Memory B cell (primary cell): ENCODE measurements at places on chromosomes 2 and 18.

DNA sequence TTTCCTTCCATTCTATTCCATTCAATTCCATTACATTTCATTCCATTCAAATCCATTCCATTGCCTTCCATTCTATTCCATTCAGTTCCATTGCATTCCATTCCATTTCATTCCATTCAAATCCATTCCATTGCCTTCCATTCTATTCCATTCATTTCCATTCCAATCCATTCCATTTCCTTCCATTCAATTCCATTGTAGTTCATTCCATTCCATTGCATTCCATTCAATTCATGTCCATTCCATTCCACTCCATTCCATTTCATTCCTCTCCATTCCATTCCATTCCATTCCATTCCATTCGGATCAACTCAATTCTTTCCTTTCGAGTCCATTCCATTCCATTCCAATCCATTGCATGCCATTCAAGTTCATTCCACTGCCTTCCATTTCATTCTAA is 1128.3 kb downstream of the RPIA start:
- no peak for DNase-seq

DNA sequence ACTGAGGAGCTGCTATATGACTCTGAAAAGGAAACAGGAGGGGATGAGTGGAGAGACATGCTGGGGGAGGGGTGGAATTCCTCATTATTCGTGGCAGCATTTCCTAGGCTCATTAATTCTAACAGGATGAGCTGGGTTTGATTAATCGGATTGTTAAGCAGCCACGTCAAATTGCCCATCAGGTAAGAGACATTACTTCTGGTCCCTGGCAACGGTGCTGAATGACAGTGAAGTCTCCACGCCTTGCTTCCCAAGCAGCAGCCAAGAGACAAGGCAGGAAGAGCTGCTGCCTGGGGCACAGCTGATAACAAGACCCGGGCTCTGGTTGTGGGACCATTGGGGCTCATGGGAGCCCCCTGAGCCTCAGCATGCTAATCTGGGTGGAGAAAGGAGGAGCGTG is 86.6 kb downstream of the MARCHF4 start:
- DNase-seq = no peak

- DNase-seq = peak; percentile 68
These were observed 616 bp downstream of the RNPEPL1 start for GRCh38 chr2:240568678-240569522.

- DNase-seq = no peak
These were observed 69.2 kb downstream of the AP1S3 start for GRCh38 chr2:223768179-223768578.

- DNase-seq = no peak
These were observed 33.4 kb downstream of the WDR43 start for GRCh38 chr2:28927878-28928277.

GRCh38 chr2:84846041-84846663 is 34.7 kb downstream of the TRABD2A start:
- no peak for DNase-seq

- DNase-seq = no peak
These were observed 400.7 kb downstream of the NBAS start for GRCh38 chr2:15160201-15160991.

DNA sequence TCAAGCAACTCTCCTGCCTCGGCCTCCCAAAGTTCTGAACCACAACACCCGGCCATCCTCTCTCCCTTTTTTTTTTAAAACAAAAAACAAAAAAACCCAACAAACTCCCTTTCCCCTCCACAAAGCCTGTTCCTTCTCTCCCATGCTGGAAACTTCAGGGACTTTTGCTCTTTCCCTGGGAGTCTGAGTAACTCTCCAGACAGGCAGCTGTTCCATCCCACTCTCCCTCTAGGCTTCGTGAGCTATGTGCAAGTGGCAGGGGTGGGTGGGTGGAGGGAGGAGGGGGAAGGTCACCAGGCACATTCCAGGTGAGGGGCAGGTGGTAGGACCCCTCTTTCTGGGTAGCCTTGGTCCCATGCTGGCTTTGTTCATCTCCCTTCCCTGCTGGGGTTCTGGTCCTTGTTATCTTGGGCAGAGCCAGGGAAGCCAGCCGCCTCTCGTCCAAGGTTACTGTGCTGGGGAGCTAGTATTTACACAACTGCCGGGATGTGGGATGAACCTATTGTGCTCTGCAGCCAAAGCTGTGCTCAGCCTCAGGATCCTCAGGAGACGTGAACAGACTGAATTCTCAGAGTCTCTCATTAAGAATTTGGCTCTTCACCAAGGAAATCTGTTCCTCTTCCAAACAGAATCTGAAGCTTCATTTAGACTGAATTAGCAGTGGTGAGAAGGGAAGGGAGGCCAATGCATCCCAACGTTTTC is 106.9 kb downstream of the LIPG start:
- DNase-seq = no peak

GRCh38 chr2:35063836-35064235 is 1291.7 kb upstream of the CRIM1 start:
- no peak for DNase-seq

DNA sequence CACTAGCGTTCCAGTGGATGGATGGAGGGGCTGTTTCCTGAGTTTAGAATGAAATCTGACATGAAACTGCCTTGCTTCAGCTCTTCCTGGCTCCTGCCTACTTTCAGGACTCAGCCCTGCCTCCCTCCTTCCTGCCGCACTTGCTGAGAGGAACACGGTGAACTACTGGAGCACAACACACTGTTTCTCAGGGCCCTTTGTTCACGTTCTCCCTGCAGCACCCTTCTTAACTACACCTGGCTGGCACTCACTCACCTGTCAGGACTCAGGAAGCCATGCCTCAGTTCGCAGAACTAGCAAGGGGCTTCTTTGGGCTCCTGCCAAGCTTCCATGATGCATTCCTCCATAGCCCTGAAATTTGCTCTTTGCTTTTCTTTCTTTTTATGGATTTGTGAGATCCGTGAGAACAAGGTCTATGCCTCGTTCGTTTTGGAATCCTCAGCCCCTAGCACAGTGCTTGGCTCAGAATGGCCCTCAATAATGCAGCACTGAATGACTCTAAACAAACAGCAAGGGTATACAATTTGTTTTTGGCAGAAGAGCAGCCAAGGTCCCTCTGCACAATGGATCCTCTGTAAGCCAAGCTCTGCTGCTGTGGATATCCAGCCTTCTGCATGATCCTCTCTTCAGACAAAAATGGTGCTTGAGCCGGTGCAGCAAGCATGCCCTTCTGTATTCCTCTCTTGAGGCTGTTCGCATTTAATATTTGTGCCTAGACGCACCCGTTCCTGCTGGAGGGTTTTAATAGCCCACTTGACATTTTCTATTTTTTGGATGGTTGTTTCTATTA is 357.0 kb downstream of the TSN start:
- DNase-seq = no peak

DNA sequence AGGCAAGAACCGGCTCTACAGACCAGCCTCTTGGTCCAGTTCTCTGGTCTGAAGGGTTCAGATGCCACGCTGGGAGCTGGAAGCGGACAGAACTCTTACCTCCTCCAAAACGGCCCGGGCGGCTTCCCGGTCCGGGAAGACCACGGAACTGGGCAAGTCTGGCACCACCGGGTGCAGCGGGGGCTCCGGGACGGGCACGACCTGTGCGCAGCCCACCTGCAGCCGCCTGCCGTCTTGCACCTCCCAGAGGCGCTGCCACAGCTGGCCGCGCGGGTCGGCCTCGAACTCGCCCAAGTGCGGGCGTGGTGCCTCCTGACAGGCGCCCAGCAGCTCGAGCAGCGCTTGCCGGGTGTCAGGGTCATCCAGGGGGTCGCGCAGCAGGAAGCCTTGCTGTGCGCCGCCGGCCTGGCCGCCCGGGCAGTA is 773 bp downstream of the CMPK2 start:
- no peak for DNase-seq

DNA sequence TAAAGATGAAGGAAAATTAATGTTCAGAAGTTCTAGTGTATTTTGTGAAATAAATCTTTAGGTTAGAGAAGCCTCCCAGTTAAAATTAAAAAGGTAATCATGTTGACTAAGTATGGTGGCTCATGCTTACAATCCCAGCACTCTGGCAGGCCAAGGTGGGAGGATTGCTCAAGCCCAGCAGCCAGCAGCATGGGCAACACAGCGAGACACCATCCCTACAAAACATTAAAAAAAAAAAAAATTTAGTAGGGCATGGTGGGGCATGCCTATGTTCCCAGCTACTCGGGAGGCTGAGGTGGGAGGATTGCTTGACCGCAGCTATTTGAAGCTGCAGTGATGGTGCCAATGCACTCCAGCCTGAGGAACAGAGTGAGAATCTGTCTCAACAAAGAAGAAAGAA is 17.9 kb downstream of the XPO1 start:
- no peak for DNase-seq

DNA sequence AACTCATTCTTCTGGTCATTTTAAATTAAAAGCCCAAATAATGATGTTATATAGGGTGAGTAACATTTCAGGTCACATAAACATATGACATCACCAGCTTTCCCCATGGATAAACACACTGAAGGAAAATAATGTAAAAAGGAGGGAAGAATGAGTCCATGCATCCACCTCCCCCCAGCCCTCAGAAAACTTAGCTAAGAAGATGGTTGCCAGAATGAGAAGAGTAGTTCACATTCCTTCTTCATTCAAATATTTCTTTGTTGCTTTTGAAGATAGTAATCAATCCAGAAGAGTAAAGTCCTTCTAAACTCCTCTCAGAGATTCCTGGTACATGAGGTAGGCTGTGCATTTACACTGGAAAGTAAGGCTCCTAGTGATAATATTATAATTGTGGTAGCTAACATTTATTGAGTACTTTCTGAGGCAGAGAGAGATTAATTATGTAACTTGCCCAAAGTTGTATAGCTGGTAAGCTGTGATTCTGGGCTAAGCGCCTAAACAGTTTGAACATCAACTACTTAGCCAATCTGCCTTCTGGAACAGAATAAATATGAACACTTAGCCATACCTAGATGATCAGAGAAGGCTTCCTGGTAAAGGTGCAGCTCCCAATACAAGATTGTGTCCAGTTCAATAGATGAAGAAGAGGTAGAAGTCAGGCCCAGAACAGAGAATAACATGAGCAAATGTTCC is 256.7 kb upstream of the FN1 start:
- no peak for DNase-seq

DNA sequence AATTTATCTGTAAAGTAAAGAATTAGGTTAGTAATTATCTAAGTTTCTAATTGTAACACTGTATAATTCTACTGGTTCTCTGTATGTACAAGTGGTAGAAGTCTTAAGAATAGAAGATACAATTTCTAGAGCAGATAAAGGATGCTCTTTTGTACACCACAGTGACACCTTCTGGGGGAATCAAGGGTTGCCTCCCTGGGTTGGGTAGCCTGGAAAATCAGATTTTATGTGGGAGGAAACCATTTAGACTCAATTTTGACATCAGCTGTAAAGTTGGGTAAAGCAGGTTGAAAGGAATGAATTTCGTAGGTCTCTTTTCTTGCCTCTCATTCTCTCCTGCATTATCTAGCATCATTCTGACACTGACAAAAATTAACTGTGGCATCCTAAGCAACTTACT is 354.8 kb downstream of the DCC start:
- no peak for DNase-seq

GRCh38 chr2:54402350-54402749 is 53.8 kb upstream of the SPTBN1 start:
- no peak for DNase-seq

GRCh38 chr18:63298400-63299365 is 20.9 kb downstream of the BCL2 start:
- no peak for DNase-seq

DNA sequence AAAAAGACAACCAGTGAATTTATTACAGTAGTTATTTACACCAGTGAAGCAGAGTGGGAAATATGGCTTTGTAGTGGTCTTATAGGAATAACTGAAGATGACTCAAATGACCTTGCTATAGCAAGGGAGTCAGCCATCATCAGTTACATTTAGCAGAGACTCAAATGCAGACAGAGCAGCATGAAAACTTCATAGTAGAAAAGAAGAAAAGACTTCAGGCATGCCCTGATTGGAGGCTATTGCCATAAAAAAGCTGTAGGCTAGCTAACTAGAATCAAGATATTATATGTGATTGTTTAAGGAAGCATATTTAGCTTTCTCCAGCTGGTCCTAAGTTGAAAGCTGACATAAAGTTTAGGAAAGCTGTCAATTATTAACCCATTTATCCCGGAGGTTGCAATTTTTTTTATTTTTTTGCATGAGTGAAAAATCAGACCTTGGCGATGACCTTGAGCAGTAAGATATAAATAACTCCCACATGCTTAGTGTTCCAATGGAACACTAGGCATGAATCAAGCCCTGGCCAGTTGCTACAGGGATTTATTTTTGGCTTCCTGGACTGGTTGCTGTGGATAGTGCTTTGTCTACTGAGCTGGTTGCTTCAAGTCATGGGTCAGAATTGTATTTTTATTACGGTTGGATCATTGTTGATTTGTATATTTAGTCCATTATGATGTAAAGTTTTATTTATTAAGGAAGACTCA is 675.6 kb upstream of the VRK2 start:
- no peak for DNase-seq

DNA sequence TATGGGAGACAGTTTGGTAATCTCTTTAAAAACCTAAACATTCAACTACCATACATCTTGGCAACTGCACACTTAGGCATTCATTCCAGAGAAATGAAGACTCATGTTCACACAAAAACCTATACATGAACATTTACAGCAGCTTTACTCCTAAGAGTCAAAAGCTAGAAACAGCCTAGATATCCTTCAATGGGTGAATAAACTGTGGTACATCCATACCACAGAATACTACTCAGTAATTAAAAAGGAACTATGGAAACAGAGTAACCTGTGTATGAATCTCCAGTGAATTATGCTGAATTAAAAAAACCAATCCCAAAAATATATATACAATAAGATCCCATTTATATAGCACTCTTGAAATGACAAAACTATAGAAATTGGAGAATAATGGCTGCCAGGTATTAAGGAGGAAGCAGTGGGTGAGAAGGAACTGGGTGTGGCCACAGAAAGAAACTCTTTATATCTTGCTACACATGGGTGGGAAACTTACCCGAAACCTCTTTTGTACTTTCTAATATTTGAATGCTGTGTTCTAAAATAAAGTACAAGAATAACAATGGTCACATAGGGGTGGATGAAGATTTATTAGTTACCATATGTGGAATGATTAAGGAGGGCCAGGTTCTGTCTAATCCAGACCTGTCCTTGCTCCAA is 13.7 kb downstream of the SESTD1 start:
- DNase-seq = no peak

- DNase-seq = no peak
These were observed 84.1 kb upstream of the MGAT5 start for GRCh38 chr2:134169788-134170187.

DNA sequence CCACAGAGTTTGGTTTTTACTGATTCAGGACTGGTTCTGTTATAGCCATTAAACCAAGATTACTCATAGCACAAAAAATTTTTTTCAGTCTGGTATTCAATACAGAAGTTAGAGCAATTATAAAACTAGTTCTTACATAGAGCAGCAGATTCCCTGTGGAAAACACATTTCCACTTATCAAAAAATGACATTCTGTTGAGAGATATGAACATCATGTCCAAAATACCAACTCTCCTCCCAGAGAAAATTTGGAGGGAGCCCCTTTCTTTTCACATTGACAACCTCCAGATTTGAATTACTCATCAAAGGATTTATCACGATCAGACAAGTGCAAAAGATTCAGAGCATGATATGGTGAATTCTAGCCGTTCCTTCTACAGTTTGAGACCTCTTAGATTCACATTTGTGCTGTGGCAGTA is 126.8 kb upstream of the SERPINE2 start:
- no peak for DNase-seq
